Effector memory CD4-positive, alpha-beta T cell (primary cell): ENCODE measurements at places on chromosomes 11 and 22.
A peak's percentile ranks its signal among the peaks of the same experiment; 100 is the strongest.

DNA sequence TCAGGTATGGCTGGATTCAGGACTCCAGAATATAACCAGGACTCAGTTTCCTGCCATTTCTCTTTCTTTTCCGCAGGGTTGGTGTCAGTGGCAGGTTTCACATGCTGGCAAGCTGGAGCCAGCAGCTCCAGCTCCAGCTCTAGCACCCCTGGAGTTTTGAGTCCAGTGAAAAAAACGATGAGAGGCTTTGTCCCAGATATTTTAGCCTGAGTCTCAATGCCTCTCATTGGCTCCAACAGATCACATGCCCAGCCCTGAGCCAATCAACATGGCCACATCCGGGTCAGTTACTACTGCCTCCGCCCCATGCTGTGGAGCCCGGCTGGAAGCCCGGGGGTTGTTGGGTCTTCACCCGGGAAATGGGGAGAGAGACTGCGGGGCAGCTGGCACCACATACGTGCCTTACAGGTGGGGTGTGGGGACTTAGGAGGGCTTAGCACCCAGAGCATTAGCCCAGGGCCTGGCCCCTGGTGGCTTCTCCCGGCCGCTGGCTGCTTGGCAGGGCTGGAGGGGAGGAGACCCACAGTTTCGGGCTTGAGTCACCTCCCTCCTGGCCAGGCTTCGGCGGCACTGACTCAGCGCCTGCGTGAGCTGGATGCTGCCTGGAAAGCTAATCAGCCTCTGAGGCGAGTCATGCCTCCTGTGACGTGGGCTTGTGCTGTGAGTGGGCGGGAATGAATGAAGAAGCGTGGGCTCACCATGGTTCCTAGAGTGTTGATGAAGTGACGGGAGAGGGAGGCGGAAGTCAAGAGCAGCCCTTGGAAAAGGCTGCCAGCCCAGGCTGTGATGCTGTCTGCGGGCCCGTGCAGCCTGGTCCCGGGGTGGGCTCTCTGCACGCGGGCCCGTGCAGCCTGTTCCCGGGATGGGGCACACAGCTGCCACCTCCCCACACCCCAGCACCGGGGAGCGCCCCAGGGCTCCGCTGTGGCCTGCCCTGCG is 15.3 kb upstream of the MRTFA start:
- peak; percentile 75 for DNase-seq

DNA sequence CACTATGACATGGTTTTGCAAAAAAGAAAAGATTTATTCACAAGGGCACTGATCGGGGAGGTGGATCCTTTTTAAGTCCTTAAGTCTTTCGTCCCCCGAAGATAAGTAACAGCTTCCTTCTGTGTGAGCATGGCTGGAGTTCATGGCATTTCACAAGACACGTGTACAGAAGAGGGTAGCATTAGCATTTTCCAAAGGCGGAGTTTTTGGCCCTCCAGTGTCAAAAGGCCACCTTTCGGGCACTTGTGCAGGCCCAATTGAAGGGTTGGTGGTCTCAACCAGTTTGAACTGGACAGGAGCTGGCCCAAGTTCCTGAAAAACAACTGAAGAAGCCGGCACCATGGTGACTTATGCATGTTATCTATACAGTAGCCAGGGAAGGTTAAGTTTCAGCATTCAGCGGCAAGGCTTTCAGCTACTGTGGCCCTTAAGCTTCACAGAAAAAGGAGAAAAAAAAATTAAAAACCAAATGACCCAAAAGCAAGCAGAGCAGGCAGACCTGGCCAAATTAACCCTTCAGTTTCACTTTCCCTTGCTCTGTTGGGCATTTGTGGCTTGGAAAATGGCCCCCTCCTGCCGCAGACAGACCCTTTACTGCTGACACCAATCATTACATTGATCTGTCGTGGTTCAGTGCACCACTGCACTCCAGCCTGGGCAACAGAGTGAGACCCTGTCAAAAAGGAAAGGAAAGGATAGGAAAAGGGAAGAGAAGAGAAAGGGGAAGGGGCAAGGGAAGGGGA is 18.7 kb downstream of the ZNF74 start:
- no peak for DNase-seq

DNA sequence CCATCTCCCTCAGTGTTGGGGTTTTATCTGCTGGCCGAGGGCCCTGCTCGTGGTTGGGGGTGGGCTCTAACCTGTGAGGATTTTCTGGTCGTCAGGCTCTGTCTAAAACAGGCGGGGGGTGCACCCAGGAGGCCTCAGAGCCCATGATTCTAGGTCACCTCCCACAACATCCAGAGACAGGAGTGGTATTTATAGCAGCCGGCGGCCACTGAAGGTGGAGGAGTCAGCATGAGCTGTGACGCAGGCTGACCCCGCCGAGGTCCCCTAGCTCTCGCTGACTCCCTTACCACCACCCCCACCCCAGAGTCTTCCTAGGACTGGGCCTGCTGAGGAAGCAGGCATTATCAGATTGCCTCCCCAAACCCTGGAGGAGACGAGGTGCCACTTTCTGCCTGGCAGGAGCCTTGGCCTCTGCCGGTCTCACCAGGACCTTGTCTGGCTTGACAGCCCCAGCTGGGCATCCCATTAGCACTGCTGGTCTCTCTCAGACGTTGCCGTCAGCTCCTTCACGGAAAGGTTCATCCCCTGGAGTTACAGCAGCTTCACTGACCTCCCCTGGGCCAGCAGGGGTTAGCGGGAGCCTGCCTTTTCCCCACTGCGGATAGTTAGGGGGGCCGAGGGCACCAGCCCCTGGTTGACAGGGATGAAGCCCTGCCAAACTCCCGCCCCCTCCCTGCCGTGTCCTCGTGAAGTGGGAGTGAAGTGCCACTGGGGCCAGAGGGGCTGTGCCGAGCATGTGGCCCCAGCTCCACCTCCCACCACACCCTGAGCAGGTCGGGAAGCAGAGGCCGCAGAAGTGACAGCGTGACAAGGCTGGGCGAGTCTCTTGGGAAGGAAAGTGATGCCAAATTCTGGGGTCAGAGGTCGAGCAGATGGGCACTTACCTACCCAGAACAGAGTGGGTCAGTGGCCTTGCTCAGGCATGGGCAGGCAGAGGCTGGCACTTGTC is 26.5 kb downstream of the DAGLA start:
- no peak for DNase-seq

DNA sequence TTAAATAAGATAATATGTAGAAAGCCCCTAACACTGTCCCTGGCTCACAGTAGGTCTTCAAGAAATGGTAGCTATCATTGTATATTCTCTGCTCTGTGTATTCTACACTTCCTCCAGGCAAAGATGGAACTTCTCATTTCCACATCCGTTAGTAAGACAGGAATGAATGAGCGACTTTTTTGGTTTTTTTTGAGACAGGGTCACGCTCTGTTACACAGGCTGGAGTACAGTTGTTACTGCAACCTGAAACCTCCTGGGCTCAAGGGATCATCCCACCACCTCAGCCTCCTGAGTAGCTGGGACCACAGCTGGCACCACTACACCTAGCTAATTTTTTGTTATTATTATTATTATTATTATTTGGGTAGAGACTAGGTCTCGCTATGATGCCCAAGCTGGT is 2.3 kb upstream of the CLPB start:
- DNase-seq: no peak

- DNase-seq: peak; percentile 78
These were observed 9.7 kb upstream of the AHNAK start for GRCh38 chr11:62556108-62556874.

DNA sequence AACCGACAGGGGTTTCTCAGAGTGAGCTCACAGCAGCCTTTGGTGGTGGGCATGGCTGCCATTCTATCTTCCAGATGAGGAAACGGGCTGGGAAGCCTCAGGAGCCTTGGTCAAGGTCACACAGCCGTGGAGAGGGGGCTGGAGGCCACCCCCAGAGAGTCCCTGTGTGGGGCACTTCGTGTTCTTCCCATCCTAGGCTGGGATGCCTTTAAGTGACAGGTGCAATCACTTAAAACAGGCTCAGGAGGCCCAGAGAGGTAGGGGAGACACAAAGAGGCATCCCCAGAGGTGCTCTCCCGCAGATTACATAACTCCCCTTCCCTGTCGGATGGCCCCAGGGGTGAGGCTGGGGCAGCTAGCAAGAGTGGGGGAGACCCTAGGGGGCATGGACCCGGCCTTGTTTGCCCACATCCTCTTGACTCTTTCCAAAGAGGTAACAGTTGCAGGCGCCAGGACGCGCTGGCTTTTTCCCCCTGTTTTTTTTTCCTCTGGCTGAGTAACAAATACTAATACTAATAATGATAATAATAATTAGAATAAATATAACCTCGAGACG is 17.5 kb upstream of the SHISAL1 start:
- no peak for DNase-seq

DNA sequence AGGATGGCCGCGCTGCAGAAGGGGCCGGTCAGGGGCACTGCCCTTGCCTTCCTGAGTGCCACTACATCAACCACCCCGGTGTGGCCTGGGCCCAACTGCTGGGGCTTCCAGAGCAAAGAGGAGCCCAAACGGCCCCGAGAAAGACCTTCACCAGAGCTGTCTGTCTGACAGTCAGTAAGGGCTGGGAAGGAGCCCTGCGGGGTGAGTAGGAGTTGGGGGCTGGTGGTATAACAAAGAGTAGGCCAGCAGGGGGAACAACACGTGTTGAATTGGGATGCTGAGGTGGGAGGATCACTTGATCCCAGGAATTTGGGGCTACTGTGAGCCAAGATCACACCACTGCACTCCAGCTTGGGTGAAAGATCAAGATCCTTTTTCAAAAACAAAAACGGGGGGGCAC is 3.9 kb downstream of the GSTT4 start:
- DNase-seq: no peak

DNA sequence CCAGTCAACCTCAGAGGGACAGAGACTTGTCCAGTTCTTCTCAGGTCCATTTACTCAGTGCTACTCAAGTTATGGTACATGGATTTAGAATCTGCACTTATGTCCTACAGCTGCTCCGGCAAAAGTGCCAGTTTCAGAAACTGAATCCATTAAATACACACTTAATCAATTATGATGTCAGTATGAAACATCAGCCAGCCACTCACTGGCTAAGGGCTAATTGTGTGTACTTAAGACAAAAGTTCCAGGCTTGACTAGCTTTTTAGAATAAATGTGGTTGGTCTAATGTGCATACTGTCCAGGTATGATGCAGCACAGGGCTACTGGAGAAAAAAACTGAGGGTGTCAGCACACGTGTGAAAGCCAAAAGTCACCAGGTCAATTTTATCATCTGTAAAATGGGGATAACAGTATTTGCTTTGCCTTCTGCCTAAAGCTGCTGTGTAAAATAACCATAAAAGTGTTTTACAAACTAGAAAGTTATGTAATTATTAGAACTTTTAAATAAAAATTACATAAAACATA is 55.4 kb upstream of the CYP2D6 start:
- no peak for DNase-seq

GRCh38 chr22:49295851-49296560 is 531.7 kb downstream of the BRD1 start:
- DNase-seq: no peak

- DNase-seq: no peak
These were observed 73.6 kb downstream of the DSCAML1 start for GRCh38 chr11:117723277-117724024.

DNA sequence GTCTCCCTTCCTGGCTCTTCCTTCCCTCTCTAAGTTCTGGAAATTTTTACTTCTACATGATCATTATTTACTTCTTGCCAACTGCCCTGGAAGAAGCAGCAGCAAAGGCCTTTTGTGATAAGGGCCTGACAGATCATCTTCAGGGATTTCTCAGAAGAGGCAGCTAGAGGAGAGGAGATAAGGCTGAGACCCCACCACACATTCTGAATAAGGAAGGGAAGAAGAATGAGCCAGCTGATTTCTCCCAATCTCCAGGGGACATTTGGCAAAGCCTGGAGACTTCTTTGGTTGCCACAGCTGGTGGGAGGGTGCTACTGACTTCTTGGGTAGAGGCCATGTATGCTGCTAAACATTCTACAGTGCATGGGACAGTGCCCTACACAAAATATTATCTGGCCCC is 122.4 kb upstream of the OR9Q1 start:
- DNase-seq: no peak

GRCh38 chr11:78722786-78723185 is 148.1 kb upstream of the NARS2 start:
- no peak for DNase-seq

GRCh38 chr11:110081462-110082376 is 11.5 kb upstream of the ZC3H12C start:
- no peak for DNase-seq
